ENCODE measurements at places on chromosomes 4 and X.

DNA sequence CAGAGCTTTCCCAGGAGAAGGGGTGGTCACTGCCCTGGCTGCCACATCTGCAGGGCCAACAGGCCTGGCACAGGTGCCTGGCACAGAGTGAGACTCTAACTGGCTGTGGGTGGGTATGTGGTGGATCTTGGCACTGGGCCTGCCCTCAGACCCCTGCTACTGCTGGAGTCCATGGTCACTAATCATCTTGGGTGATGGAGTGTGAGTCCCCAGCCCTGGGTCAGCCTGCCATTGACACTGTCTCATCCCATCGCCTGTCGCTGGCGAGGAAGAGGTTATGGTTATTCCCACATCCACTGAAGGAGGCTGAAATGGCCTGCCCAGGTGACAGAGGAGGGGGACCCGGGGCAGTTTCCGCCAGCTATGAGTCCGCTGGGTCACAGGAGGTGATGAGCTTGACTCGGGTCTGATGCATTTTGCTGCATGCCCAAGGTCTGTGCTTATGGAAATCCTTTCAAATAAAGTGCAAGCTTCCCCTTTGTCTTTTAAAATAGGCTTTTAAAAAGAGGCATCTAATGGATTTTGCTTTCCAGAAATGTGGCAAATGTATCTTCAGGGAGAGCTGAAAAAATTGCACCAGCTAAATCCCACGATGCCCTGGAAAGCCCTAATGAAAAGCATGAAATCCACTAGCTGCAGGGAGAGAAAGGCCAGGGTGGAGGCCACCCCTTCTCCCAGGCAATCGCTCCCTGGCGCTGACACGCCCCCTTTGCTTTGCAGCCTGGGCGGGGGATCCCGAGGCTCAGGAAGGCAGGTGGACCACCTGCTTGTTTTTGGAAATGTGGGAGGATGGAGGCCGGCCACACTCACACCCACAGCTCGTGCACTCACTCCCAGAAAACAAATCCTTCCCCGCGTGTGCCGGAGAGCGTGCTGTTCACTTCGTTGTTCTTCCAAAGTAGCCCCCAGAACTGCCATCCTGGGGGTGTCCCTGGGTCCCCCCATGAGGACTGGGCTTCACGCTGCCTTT lies 54.9 kb downstream of the ABLIM2 start:
- no peak for DNase-seq

DNA sequence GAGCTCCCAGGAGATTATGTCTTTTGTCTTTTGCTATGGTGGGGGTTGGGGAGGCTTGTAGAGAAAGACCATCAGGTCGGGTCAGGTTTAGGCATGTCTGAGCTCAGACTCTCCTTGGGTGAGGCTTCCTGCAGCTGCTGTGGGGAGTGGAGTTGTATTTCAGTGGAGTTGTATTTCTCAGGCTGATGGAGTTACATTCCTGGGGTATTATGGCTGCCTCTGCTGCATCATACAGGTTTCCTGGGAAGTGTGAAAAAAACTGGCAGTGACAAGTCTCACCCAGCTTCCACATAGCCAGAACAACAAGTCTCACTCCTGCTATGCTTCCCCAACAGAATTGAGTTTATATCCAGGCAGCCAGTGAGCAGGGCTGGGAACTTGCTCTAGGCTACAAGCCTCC lies 119.3 kb downstream of the VSIG4 start:
- DNase-seq: no peak

DNA sequence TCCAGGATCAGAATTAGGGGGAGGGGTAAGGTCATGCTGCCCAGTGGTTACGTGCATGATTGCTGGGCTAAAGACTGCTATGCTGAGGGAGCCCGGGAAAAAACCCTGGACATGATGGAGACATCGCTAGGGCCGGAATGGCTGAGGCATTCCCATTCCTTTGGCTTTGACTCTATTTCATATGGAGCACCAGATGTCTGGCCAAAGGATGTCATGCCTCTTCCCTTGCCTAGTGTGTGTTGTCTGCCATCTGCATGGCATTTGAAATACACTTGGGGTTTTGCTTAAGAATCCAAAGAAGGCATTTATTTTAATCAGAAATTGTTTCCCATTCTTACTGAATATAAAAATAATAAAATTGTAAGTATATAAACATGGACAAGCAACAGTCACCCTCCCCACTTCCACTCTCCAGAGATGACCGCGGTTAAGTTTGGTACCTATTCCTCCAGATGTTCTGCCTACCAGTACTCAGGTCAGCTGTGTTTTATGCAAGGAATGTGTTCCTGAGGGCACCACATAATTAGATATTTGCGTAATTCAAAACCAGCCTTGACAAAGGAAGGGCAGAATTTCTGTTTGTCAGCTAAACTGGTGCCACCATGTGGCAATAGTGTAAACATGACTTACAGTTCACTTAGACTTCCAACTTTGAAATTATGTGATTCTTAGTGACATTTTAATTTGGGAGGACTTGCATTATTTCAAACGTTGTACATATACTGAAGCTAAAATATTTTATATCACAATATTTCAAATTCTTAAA lies 105.9 kb downstream of the CT47B1 start:
- peak; percentile 69 for DNase-seq

DNA sequence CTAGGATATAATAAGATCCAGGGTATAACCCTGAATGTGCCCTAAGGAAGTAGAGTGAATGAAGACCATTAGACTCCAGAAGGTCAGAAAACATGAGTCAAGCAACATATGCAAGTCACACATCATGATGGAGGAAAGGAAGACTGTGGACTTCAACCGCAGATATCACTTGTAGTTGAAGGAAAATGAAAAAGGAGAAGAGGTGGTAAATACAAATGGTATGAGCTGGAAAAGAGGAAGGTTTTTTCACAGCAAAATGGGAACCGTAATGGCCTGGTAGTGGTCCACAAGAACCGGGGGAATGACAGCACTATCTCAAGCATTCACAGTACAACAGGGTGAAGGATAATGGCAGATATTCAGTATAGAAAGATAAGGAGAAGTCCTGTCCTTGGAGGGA lies 5.2 kb upstream of the SCFD2 start:
- DNase-seq: no peak

DNA sequence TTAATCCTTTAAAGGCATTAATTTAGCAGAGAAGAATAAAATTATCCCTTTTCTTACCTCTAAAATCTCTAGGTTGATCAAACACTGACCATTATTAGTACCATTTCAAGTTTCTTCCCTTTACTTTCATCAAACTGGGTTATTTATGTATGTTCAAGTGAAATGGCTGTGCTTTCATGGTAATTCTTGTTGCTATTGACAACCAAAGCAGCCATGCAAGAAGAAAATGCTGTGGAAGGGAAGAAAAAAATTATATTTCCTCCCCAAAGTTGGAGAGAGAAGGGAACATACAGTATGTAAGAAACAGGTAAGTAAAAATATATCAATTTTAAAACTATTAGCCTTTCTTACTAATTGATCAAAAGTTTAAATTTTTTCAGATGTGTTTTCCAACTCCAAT lies 16.2 kb downstream of the NPNT start:
- DNase-seq: no peak

DNA sequence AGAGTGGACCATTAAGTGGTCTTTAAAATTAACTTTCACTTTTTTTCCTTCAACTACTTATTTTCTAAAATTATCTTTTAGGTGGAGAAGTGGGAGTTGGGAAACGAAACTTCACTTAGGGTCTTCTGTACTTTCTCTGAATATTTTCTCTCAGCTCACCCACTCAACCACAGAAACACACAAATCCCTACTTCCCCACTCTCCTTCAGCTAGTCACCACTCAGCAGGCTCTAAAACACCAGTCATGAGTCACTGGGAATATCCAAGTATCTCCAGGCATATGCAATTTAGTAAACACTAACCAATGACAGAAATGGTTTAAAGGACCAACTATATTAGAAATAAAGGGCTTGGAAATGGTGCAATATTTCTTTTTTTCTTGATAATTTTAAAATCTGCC lies 153.0 kb upstream of the RPS6KA6 start:
- peak; percentile 47 for DNase-seq

DNA sequence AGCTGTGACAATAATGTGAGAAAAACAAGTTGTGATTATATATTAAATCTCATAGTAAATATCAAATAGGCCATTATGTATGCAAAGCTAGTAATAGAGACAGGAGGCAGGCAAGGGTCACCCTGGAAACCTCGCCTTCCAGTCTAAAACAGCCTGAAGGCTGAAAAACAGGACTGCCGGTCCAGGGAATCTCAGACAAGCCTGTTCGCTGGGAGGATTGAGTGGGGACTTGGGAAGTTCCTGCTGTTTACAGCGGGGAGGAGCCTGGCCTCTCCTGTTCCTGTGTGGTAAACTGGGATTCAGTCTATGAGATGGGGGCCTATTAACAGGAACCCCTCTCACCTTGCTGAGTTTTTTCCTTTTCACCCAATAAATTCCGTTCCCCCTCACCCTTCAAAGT lies 2317.3 kb downstream of the PCDH7 start:
- DNase-seq: no peak

DNA sequence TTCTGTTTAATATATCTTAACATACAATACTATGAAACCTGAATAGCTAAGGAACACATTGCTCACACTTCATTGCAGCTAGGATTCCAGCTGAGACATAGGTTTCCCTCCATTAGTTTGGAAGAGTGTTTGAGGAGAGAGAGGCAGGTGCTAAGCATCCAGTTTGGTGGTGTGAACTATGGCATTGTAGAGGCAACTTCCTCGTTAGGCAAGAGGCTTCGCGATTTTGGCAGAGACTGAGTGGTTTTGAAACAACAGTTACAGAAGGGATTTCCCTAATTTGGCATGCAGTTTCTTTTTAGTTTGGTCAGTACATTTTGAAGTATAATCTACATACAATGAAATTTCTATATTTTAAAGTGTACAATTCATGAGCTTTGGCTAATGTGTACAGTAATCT lies 117.1 kb upstream of the BMP3 start:
- no peak for DNase-seq

Measured in iris pigment epithelial cell (primary cell).